ENCODE measurements at places on chromosomes 1 and 21.

GRCh38 chr1:116916533-116917445, 7.1 kb downstream of the PTGFRN start:
- DNase-seq, result no peak

- DNase-seq, result no peak
Observed at GRCh38 chr1:224739303-224739996, 123.3 kb downstream of the CNIH3 start.

- DNase-seq, result no peak
Observed at GRCh38 chr1:3109355-3109754, 40.4 kb downstream of the PRDM16 start.

DNA sequence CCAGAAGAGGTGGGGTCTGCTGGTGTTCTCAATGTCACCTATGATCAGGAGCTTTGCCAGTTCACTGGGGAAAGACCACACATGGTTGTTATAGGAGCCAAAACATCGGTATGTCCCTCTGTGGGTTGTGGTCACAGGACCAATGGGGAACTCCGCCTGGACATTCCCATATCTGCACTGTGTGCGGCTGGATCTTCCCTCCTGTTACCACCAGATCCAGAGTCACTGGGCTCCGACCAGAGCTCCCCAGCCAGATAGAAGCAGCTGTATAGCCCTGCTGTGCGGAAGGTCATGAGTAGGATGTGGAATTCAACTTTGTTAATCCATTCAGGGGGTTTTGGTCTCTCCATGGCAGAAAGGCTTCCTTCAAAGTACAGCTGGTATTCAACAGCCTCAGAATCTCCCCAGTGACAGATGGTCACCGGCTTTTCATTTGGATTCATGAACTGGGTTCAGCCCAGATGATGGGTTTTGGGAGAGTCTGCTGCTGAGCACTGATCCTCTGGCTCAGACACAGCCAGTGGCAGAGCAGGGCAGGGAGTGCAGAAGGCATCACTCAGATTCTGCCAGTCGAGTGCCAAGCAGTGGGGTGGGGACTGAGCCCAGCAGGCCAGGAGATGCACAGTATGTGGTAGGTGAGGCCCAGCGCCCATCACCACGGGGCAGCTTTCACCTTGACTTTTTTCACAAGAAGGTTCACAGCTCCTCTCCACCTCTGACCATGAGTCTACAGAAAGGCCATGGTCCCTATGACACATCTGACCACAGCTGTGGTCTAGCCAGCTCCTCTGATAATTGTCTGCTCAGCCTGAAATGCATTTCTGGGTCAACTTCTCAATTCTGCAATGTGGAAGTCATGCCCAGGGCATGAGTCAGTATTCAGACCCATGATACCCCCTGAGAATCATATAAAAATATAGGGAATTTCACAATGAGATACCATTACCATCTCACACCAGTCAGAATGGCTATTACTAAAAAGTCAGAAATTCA, 2.9 kb upstream of the SHCBP1L start:
- peak; percentile 90 for DNase-seq

DNA sequence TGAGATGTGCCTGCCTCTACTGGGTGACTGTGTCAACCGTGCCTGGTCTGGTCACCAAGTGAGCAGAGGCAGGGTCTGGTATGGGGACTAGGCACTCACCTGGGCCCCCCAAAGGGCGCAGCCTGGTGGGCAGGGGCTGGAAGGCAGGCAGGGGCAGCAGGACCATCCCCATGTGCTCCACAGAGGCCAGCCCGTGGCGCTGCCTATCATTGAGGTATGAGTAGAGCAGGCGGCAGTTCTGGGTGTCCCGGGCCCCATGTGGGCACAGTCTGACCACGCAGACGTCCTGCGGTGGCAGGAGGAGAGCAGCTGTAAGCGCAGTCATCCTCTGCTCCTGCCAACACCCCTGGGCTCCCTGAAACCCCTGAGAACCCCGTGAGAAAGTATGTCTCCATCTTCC, 23.7 kb downstream of the SPOCD1 start:
- DNase-seq, result no peak

- no peak for DNase-seq
Observed at GRCh38 chr1:174276087-174276486, 116.8 kb downstream of the RABGAP1L start.

DNA sequence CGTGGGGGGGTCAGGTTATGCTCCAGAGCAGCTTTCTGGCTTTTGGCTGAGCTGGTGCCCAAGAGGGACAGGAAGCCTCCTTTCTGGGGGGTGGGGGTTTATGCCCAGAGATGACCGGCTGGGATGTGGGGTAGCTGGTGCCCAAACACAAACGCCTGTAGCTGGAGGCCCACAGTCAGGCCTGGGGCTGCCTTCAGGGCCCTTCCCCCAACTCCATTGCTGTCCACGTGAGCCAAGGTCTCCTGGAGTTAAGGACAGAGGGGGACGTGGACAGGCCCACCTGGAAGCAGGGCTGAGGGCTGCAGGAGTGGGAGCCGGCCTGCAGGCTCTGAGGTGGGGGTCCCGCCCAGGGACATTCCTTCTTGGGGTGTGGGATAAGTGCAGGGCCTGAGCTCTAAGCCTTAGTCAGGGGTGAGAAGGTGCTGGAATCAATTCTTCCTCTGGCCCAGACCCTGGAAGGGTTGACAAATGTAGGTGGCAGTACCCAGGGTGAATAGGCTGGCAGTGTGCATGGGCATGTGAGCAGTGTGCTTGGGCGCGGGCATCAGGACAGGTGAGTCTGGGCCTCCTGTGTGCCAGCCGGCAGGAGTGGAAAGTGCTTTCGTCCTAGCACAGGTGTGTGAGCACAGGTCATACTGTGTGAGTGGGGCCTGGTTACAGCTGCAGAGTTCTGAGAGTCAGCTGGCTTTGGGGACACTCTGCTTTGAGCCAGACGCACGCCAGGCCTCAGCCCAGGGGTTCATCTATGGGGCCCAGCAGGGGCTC, 6.8 kb downstream of the CPLANE2 start:
- DNase-seq, result no peak

DNA sequence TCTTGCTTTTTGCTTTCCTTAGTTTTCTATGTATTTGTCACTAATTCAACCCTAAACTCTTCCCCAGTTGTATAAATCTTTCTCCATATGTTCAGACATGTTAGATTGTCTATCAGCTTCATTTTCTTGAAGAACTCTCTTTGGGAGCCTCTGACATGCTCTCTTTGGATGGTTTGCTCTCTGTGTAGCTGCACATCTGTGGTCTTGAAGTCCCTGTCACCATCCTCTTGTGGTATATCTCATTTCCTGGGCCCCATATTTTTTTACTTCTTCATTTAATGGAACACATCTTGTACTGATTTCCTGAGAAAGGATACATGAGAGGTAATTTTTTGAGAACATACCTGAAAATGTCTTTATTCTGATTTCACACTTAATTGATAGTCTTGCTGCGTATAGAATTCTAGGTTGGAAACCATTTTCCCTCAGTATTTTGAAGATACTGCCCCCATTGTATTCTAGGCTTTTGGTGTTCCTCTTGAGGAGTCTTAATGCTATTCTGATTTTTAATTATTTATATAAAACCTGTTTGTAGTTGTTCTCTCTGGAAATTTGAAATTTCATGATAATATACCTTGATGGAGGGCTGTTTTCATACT, 72.6 kb downstream of the ST3GAL3 start:
- no peak for DNase-seq

DNA sequence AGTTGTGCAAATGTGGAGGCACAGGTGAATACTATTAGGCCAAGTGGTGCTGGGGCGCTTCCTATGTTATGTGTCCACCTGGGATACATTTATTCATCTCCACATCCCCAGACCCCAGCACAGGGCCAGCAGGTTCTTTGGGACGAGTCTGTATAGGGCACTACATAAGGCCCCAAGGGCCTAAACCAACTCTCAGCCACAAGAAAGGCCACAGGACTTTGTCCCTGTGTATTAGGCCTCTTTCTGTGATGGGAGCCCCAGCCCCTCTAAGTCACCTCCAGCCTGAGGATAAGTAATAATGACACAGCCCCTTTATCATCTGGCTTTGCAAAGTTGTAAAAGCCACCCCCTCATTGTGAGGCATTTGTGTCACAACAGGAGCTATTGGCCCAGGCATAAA, 79.2 kb upstream of the CD1D start:
- no peak for DNase-seq

- DNase-seq, result no peak
Observed at GRCh38 chr1:18580691-18581419, 49.8 kb upstream of the PAX7 start.

DNA sequence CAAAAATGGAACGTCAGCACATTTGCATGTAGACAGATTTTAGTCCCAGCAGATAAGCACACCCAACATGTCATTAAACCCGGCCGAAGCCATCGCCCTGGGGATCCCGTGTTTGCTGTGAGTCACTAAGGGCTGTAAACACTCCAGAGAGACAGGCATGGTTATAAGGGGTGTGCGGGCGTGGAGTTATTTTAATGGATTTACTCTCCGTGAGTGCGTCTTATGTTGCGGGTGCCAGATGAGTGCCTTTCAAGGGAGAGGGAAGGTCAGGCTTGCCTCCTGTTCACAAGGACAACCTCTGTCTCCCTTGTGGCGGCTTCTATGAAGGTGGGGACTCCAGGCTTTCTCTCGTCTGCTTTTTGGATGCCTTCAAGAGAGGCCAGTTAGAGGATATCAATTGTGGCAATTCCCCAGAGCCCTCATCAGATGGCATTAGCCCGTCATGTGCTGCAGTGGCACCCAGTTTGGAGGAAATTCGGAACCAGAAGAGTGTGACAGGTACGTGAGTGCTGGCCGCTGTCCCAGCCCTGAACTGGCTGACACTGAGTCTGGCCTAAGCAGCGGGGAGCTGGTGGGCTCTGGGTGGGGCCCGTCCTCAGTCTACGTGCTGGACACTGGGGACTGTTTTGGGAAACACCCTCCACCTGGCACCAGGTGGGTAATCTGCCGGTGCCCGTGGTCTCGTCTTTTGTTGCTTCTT, 223.8 kb upstream of the TMEM51 start:
- peak; percentile 63 for DNase-seq

DNA sequence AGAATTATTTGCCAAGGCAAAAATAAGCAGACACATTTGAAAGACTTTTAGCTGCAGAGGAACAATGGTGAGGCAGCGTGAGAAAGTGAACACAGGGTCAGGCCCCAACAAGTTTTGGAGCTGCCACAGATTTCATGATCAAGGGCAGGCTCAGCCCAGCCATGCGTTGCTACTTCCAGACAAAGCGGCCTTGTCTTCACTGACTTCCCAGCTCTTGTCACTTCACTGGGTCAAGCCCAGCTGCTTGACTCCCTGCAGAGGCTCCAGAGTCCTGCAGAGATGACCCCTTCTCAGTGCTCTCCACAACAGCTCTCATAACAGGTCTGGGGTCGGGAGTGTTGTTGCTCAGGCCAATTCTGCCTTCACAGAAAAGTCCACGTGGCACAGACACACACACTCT, 35.8 kb downstream of the HHAT start:
- no peak for DNase-seq

- no peak for DNase-seq
Observed at GRCh38 chr1:242033447-242033846, 34.5 kb upstream of the MAP1LC3C start.

DNA sequence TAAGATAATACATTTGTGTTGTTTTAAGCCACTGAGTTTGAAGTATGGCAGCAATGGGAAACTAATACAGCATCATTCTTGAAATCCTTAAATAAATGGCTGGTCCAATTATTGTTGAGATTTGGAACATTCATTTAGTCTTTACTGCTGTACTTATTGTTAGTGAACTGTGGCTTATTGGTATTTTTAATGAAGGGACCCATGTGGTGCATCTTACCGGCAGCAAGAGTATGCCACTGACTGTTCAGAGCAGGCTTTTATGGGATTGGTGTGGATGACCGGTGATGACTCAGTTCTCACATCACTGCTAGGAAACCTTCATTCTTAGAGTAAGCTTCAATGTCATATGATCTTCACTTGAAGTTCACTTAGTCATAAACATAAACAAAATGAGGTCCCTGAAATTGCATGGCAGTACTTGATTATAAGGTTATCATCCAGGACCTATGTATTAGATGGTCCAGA, 31.5 kb downstream of the PRKAA2 start:
- DNase-seq, result peak; percentile 81

DNA sequence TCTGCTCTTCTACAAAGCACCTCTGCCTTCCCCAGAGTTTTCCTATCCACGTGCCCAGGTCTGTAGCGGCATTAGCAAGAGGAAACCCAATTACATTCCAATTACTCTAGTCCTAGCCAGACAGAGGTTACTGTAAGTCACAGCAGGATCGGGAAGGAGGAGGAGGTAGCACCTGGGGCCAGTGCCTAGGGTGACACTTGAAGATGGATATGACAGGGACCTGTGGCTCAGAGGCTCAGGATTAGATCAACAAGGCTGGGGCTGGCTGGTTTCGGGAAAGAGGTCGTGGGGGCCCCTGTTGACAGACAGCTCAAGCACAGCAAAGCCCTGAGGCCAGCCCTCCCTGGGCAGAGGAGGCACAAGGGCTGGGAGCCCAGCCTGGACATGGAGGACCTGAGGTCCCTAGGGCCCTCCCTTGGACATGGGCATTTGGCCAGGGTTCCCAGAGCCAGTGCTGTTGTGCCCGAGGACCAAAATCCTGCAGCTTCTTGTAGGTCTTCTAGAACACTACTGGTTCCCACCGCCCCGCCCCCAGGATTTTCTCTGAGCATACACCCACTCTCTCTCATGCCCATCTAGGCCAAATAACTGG, 3.0 kb upstream of the HCRTR1 start:
- no peak for DNase-seq

- no peak for DNase-seq
Observed at GRCh38 chr1:234529095-234529949, 50.3 kb upstream of the TARBP1 start.

GRCh38 chr1:212752252-212752933, 39.2 kb downstream of the NSL1 start:
- peak; percentile 16 for DNase-seq

DNA sequence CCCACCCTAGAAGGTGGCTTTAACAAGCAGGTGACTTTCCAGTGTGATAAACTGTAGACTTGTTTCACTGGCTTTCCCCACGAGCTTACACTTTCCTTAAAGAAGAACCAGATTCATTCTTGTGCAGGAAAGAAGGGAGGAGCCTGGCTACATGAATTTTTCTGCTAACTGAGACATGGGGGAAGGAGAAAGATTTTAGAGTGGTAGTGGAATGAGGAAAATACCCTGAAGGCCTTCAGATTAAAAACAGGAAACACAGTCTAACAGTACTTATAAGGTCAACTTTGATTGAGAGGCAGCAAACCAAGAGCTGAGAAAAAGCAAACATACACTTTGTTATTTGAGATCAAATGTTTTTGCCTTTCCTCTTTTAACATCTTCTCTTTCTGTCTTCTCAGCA, 640.9 kb upstream of the PLXNA2 start:
- DNase-seq, result no peak

GRCh38 chr1:54314696-54315095, 91.5 kb downstream of the SSBP3 start:
- no peak for DNase-seq

DNA sequence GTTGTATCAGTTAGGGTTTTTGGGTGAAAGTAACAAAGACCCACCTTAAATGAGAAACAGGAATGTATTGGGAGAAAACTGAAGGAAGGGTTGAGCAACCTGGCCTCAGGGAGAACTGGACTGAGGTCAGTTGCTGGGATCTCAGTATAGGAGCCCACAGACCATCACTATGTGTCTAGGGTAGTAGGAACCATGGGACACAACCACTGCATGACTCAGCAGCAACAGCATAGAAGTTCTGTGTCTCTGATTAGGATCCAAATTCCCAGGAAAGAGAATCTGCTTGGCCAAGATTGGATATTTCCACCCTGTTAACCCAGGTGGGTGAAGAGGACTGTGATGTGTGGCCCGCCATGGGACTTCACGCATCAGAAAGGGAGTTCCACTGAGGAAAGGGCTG, 102.2 kb upstream of the RAB3GAP2 start:
- no peak for DNase-seq

- DNase-seq, result no peak
Observed at GRCh38 chr1:56933606-56934005, 32.2 kb downstream of the C8B start.

GRCh38 chr1:230972855-230973271, 5.8 kb downstream of the TTC13 start:
- DNase-seq, result peak; percentile 46

All from fibroblast of skin of right biceps (primary cell).